ENCODE measurements at places on chromosomes 1 and 21.
A peak's percentile ranks its signal among the peaks of the same experiment; 100 is the strongest.

DNA sequence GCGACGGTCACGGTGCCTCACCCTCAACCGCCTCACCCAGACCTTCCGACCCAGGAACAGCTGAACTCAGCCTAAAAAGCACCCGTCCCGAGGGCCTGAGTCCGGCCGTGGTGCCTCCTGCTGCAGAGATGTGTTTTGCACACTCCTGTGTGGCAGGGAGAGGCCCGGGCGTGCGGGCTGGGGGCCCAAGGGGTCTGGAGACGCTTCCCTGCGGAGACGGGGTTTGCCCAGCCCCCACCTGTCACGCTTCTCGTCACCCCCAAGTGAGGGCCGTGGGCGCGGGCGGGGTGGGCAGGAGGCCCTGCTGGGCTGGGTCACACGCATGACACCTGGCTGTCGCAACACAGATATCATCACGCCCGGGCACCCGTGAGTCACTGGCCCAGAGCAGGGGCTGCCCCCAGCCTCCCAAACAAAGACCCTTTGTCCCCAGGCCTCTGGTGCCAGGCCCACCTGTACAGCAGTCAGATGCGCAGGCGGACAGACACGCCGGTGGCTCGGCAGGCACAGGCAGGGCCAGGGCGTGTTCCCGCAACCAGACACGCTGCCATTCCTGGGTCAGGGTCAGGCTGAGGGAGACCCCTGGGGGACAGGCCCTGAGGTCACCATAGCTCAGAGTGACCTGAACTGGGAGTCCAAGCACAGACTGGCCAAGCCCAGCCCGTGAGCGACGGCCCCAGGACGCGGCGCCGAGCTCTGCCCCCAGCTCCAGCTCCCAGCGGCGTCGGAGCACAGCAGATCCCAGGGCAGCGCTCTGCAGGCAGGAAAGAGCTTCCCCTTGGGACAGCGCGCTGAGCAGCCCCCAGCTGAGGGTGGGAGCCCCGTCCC lies 6.1 kb downstream of the B3GALT6 start:
- DNase-seq = no peak

GRCh38 chr21:41964171-41964570 lies 10.4 kb upstream of the C2CD2 start:
- no peak for DNase-seq

GRCh38 chr1:9397997-9398526 lies 105.4 kb downstream of the SPSB1 start:
- no peak for DNase-seq

DNA sequence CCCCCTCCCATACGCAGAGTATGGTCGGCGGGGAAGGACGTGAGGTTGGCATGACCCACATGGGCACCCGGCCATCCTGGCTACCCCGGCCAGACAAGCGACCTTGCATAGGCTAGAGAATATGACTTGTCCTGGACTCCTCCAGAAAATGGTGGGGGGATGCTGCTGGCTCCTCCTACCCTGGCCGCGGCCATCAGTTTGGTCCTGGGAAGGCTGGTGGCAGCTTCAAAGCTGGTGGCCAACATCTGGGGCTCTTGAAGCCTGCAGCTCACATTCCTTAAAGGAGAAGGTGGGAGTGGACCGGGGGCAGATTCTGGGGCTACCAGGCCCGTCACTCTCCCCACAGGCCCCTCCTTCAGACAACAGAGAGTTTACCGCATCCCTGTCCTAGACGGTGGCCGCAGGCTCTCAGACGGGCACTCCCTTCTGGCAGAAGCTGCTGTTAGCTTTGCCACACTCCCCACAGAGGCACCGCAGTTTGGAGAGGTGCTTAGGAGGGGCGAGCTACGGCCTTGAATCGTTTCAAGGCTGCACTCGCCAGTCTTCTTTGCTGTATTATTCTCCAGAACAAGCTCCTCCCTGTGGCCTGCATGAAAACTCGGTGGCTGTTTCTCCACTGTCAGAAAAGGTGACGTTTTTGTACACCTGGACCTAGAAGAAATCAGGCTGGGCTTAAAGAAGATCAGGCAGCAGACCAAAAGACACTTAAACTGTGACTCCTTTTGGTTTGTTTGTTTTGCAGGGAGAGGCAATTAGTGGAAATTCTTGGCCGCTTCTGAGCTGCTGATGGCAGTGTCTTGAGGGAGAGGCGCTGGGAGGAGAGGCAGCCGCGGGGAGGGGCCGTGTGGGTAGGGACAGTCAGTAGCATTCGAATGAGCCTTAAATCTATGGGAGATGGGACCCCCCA lies 68.0 kb downstream of the RUNX3 start:
- DNase-seq = peak; percentile 11

GRCh38 chr21:42695697-42696380 lies 42.4 kb downstream of the PDE9A start:
- no peak for DNase-seq

GRCh38 chr1:186629341-186629740 lies 50.9 kb downstream of the PTGS2 start:
- no peak for DNase-seq

- DNase-seq = no peak
These were observed 63.8 kb downstream of the LAMC1 start for GRCh38 chr1:183087001-183087400.

DNA sequence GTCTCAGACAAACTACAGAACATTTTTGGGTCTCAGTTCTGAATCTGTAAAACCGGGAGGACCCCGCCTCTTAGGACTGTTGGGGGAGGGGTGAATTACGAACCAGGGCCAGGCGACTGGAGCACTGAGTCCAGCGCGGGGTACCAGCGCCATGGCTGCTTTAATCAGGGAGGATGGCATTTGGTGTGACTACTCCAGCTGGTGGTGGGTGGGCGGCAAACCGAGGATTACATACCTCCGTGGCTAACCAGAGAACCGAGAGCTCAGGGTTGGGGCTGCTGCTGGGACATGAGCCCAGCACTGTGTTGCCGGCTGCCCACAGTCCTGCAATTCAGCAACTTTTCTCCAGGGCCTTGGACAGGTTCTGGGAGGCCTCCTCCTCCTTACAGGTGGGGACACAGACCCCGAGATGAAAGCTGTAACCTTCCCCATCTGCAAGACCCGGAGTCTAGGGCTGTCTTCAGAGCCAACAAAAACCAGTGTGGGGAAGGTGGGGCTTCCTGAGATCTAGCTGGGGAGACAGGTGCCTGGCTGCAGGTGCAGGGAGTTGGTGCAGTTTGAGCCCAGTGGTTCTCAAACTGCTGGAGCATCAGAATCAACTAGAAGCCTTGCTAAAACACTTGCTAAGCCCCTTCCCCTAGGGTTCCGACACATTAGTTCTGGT lies 273.5 kb downstream of the FOXD2 start:
- no peak for DNase-seq

- DNase-seq = no peak
These were observed 540.9 kb downstream of the LMO4 start for GRCh38 chr1:87869567-87869966.

DNA sequence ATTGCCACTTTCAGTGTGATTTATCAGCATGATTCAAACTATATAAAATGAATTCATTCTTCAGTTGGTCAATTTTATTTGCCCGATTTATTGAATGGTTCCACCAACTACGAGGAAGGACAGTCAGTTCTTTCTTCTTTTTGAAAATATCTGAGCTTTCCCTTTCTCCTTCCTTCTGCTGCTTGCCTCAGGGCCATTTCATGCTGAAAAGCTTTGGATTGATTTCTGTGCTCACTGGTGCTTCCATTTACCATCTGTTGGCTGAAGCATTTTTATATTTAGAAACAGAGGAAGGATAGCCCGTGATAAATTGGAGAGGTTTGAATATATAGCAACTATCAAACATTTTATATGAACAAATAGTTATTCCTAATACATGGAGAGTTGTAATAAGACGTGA lies 68.9 kb upstream of the ADAMTS5 start:
- DNase-seq = no peak

GRCh38 chr1:17295292-17295691 lies 12.7 kb upstream of the PADI4 start:
- no peak for DNase-seq

- no peak for DNase-seq
These were observed 1.1 kb upstream of the ESPN start for GRCh38 chr1:6423321-6423999.

GRCh38 chr1:204726478-204726877 lies 40.9 kb upstream of the LRRN2 start:
- DNase-seq = no peak

GRCh38 chr1:38207275-38207674 lies 160.7 kb upstream of the POU3F1 start:
- no peak for DNase-seq

DNA sequence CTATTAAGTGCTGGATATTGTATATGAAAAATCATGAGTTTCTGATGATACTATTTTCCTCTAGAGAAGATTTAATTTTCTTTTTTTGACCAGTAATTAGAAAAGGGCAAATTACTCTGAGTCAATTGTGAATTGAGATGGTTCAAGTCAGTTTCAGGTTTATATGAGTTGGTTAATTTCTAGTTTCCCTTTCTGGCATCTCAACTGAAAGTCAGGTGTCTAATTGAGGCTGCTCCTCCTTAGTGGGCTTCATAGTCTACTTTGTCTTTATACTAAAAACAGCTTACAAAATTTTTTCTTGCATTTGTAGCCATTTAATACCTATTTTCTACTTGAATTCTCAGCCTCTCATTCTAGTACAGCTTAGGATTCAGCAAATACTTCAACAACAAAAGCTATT lies 387.3 kb downstream of the RPS6KC1 start:
- no peak for DNase-seq

DNA sequence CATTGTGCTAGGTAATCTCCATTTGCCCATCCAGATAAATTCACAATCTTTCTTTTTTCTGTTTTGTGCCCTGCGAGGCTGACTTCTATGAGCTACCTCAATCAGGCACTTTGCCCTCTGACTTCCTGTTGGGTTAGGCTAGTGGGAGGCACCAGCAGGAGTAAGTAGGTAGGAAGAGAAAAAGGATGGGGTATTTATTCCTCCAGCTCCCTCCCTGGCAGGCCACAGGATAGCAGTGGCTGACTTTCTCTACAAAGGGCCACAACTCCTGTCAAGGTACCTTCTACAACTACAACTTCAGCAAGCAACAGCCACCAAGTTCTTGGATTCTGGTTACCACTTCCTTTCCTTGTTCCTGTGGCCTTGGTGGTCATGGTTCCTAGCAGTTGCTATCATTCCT lies 18.8 kb upstream of the GORAB start:
- DNase-seq = no peak

DNA sequence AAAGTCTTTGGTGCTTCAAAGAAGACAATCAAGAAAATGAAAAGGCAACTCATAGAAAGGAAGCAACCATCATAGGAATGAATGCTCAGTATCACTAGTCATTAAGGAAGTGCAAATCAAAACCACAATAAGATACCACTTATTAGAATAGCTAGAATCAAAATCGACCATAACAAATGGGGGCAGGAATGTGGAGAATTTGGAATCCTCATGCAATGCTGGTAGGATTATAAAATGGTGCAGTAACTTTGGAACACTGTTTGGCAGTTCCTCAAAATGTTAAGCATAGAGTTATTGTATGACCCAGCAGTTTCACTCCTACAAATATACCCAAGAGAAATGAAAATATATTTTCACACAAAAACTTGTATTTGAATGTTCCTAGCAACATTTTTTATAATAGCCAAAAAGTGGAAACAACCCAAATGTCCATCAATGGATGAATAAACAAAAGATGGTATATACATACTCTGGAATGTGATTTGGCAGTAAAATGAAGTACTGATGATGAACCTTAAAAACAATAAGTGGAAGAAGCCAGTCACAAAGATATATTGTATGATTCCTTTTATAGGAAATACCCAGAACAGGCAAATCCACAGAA lies 105.6 kb downstream of the MIS18A start:
- DNase-seq = no peak

GRCh38 chr1:201450721-201451291 lies 18.2 kb downstream of the PHLDA3 start:
- DNase-seq = peak; percentile 79

GRCh38 chr1:3050603-3051002 lies 18.4 kb upstream of the PRDM16 start:
- no peak for DNase-seq

DNA sequence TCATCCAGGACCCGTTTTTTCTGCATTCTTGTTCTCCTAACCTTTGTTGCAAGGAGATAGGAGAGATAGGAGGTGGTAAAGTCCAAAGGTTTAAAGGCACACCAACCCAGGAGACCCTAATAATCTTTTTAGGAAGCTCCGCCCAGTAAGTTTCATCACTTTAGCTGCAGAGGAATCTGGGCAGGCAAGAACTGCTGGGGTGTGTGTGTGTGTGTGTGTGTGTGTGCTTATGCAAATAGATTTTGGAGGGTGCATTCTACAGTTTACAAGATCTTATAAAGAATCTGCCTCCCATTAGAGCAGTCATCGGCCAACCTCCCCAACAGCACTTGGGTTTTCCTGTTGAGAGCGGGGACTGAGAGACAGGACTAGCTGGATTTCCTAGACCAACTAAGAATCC lies 3.9 kb upstream of the IL10 start:
- DNase-seq = no peak

DNA sequence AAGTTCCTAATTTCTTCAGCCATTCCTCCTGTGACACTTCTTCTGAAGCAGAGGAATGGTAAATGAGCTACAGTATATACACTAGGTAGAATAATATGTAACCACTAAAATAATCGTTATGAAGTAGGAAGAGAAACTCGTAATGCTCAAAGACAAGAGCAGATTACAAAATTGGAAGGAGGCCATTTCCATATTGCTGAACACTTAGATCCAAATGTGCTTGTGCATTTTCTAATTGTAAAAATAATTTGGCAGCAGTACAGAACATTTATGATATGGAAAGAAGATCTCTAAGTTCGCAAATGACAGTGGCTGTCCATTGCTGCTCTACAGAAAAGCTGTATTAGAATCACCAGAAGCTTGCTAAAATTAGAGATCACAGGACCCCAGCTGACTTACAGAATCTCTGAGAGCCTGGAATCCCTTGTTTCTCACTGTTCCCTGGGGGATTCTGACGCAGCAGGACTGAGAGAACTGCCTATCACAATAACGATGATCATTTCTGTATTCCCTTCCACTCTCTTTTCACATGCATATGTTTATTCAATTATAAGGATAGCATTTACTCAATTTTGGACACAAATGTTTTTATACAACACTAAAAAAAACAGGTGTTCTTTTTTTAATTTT lies 242.1 kb downstream of the OMA1 start:
- DNase-seq = no peak

- no peak for DNase-seq
These were observed 54.4 kb downstream of the MPZL1 start for GRCh38 chr1:167776151-167776550.

- DNase-seq = no peak
These were observed 16.6 kb upstream of the EPB41 start for GRCh38 chr1:28897789-28898188.

- DNase-seq = no peak
These were observed 4.7 kb upstream of the SLFNL1 start for GRCh38 chr1:41025979-41026819.

DNA sequence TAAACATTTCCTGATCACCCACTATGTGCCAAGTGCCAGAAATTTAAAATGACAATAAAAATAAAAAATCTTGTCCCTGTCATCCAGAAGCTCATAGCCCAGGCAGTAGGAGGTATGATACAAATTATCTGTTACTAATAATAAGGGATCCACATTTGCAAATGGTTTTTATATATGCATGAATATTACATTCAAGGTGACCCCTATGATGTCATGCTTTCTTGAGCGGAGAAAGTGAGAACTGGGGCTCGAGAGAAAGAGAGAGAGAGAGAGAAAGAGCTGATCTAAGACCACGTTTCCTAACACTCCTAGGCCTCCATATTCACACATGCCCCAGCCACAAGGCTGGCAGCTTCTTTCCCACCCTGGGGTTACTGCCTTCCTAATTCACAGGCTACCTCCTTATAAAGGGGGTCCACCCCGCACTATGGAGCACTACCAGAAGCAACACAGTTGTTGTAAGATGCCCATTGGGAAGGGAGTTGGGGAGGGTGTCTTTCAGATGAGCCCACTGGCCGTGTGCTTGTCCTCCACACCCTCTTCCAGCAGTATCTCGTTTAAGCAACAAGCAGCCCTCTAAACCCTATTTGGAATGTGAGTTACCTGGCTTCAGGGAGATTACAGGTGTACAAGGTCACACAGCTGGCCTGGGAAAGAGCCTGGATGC lies 28.8 kb upstream of the LRRN2 start:
- no peak for DNase-seq

Measured in left kidney (tissue), 8 donors.